ENCODE measurements at places on chromosomes 3 and 15. TPM values are rescaled to one million over a fixed set of nuclear protein-coding genes. Genes with fewer than 3 reads are reported as not detected.

BFSP2 gene
- total RNA-seq = not detected

IL17RC gene
- 21.0 TPM for total RNA-seq

DNASE1L3 gene
- total RNA-seq = 1.2 TPM

SCG5 gene
- 10.6 TPM for total RNA-seq

DAZL gene
- total RNA-seq = 71.5 TPM

SPTSSB gene
- not detected for total RNA-seq

NGRN gene
- 95.6 TPM for total RNA-seq

SLC2A2 gene
- total RNA-seq = not detected

SLC6A20 gene
- 0.87 TPM for total RNA-seq

WDR72 gene
- 2.4 TPM for total RNA-seq

MCTP2 gene
- 13.8 TPM for total RNA-seq

MUC4 gene
- total RNA-seq = 4.0 TPM

FEM1B gene
- total RNA-seq = 86.3 TPM

PCSK6 gene
- total RNA-seq = 156 TPM

EXD1 gene
- 20.7 TPM for total RNA-seq

PDZRN3 gene
- 30.8 TPM for total RNA-seq

GABRA5 gene
- 3.1 TPM for total RNA-seq

SI gene
- total RNA-seq = 2.8 TPM

TTBK2 gene
- total RNA-seq = 37.0 TPM

ATP13A4 gene
- 4.1 TPM for total RNA-seq

MORC1 gene
- 19.4 TPM for total RNA-seq

LRRC31 gene
- total RNA-seq = 0.24 TPM

GOLGA6A gene
- 32.4 TPM for total RNA-seq

CDV3 gene
- 104 TPM for total RNA-seq

LEKR1 gene
- 9.7 TPM for total RNA-seq

UBAP1L gene
- total RNA-seq = 12.1 TPM

FEZF2 gene
- not detected for total RNA-seq

KBTBD8 gene
- 10.0 TPM for total RNA-seq

HYAL1 gene
- total RNA-seq = 2.7 TPM

CCR2 gene
- total RNA-seq = not detected

TRIP4 gene
- total RNA-seq = 19.4 TPM

CKMT1A gene
- 0.68 TPM for total RNA-seq

KCTD6 gene
- 19.8 TPM for total RNA-seq

CPN2 gene
- 1.4 TPM for total RNA-seq

MAGEL2 gene
- total RNA-seq = 3.5 TPM

PLA2G4D gene
- total RNA-seq = 0.43 TPM

GOLGA8Q gene
- total RNA-seq = 20.1 TPM

MUSTN1 gene
- total RNA-seq = 3.6 TPM

TMEM266 gene
- 6.0 TPM for total RNA-seq

LRTM1 gene
- not detected for total RNA-seq

INSYN1 gene
- total RNA-seq = 15.9 TPM

NAALADL2 gene
- total RNA-seq = 6.0 TPM

ROBO2 gene
- total RNA-seq = 23.3 TPM

All from testis (tissue), 5 donors.